HTR-8/SVneo (cell line): ENCODE measurements at places on chromosomes 16 and 17.

DNA sequence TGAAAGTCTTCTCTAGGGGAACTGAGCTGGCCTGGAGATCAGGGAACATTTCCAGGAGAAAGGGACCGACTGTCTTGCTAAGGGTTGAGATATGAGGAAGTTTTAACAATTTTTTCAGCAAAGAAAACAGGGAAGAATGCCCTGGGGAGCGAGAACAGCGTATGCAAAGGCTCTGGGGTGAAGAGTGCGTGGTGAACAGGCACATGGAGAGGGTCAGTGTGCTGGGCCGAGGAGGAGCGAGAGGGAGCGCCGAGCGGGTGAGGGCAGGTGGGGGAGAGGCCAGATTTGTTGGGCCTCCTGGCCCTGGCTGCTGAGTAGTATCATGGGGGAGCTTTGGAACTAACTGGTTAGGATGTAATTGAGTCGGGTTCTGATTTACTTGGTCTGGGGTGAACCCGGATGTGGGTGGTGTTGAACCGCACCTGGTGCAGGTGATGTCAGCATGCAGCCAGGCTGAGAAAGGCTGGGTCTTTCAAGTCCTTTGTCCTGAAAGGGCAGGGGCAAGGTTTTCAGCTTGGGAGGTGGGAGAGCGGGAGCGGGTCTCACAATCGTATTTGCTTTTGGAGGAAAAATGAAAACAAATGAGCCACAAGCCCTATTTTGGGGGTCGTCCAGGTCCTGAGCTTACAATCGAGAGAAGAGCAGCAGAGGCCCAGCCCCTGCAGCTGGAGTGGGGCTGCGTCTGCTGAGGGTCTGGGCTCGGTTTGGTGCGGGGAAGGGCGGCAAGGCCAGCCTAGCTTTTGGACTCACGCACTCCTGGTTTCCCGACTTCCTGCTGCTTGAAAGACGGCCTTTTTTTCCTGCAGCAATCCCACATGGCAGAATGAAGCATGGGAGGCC, 11.1 kb upstream of the WFDC1 start:
- no peak for DNase-seq

DNA sequence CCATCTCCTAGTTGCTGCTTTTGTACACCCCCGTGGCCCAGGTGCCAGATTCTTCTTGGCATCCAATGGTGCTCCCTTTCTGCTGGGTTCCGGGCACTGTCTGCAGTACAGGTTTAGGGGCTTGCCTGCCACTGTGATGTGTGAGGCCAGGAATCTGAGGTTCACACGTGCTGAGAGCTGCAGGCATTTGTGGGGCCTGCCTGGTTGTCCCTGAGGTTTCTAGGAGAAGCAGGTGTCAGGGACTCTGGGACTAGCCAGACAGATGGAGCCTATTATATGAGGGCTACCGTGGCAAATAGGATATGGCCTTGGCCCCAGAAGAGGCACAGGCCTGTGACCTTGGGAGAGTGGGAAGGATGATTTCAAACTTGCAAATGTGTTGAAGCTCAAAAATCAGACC, 29.3 kb downstream of the NDEL1 start:
- DNase-seq, result no peak

DNA sequence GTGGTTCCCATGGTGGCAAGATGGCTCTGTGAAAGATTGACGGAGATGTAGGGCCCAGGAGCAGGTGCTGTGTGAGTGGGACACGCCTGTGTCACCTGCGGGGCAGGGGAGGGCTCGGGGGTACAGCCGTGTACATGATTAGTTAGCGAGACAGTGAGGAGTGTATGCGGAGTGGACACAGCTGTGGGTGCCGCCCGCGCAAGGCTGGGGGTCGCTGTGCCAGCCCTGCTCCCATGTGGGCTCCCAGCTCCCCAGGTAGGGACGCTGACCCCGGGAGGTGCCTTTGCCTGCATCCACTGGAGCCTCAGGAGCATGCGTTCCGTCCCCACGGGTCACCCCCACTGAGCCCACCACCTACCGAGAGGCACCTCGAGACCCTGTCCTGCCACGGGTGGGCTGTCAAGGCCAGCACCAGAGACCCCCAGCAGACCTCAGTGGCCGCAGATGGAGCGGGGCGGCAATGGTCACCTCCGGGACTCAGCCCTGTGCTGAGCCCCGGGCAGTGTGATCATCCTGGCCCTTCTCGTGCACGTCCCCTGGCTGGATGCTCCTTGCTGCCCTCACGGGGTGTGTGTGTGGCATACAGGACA, 7.4 kb downstream of the CAPN15 start:
- no peak for DNase-seq

DNA sequence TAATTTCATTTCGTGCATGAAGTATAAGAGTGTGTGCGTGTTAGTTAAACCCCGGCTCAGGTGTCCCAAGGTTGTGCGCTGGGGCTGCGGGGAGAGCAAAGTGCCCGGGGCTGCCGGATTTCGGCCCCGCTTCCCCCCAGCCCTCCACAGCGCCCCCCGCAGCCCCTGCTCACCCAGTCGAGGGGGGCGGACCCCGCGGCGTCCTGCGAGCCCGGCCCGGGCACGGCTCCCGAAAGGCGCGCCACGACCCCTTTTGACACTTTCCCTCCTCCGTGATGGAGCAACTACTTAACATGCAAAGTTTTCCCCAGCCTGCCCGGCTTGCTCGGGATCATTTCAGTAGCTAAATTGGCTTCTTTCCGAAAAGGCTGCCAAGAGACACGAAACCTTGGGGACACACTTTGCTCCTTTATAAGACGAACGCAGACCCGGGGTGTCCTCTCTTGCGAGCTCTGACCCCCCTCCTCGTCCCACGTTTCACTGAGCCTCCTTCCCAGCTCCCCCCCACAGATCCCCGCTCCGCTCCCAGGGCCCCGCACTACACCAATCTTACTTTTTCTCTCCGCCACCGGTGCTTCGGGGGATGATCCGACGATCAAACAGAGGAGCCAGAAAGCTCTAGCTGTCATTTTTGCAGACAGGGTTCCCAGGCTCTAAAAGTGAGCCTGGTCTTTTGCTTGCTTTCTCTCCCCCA, 552 bp downstream of the C17orf58 start:
- no peak for DNase-seq

- DNase-seq, result no peak
Measured at GRCh38 chr16:56603589-56603988, 4.8 kb upstream of the MT2A start.

GRCh38 chr17:17739388-17740066, 58.3 kb downstream of the RAI1 start:
- peak; percentile 64 for DNase-seq
